ENCODE measurements at places on chromosomes 3 and 15. TPM values are rescaled to one million over a fixed set of nuclear protein-coding genes. Genes with fewer than 3 reads are reported as not detected.

Gene C3orf33
- polyA plus RNA-seq, result 2.6 TPM

Gene CYP1A1
- polyA plus RNA-seq, result 3.0 TPM

Gene PLAAT1
- 24.4 TPM for polyA plus RNA-seq

Gene PAK2
- polyA plus RNA-seq, result 17.3 TPM

Gene GNAT1
- not detected for polyA plus RNA-seq

Gene NR2E3
- polyA plus RNA-seq, result not detected

Gene ALPK3
- 75.7 TPM for polyA plus RNA-seq

Gene SCN11A
- 0.04 TPM for polyA plus RNA-seq

Gene ARRDC4
- polyA plus RNA-seq, result 13.6 TPM

Gene GATM
- 16.5 TPM for polyA plus RNA-seq

Gene RHCG
- polyA plus RNA-seq, result 0.55 TPM

Gene FMN1
- 2.5 TPM for polyA plus RNA-seq

DNA sequence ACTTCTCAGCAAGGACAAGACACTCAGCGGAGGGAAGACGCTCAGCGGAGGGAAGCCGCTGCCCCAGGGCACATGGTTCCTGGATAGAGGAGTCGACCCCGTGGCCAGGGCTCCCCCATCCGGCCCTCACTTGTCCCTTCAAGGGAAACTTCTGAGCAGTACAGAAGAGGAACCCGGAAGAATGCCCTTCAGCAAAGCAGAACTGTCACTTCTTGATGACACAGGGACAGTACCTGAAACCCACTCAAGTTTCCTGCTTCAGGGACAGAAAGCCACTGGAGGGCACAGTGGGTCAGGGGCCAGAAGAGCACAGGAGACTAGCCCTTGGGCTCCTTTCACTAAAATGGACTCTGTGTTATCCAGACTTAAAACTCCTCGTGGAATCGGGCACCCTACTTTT is 97.8 kb upstream of the RPL32 start:
- no peak for DNase-seq

DNA sequence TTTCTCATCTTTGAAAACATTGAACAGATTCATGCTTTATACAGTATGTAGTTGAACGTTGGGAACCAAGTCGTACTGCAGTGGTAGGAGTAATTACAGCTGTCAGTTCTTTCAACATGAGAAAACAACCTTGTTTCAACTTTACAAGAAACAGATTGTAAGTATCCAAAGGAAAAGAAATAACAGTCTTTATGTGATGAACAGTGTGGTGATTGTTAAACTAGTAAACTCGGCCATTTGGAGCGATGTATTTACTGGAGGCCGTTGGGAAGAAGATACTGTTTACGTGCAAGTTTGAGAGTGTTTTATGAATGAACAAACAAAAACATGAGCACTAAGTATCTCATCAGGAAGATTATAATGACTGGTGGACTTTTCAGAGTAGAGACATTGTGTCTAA is 48.4 kb downstream of the EPHA3 start:
- no peak for DNase-seq

DNA sequence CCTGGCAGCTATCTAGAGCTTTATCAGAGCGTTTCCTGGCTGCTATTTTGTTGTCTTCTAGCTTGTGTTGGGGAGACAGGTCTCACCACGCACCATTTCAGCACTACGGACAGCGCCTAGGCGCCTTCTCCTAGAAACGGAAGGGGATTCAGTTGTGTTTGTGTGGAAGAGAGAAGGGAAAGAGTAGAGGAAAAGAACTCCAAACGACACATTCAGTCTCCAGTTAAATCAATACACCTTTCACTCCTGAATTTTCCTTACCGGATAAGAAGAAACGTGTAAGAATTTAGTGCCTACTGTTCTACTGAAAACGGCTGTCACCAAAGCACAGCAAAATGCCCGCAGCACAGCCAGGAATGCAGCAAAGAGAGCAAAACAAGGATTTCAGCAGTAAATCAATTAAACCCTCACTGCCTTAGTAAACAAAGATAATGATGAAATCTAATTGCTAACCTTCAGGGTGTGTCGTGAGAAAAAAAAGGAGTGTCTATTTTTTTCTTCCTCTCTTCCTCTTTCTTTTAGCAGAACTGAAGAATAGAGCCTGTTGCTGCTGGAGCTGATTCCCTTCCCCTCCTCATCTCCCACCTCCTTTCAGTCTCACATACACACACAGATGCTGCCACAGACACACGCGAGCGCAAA is 412 bp upstream of the CTXN2 start:
- DNase-seq, result peak; percentile 67

- peak; percentile 65 for DNase-seq
Observed at GRCh38 chr15:68431037-68431791, 749 bp downstream of the ITGA11 start.

DNA sequence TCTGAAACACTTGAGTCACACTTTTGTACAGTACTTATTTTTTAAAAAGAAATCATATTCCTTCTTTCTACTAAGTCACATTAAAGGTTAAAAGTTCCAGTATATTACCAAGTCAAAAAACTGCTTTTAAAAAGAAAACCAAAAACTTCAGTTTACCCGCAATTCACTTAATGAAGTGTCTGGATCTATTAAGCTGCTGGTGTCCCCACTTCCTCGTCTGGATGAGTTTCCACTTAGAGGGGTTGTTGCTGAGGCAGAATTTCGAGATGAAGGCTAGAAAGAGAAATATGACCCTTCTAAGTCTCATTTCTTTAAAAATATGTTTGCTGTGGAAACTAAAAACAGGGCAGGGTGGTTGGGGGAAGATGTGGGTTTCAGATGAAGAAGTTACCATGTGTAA is 79.7 kb downstream of the LRRFIP2 start:
- DNase-seq, result no peak

- no peak for DNase-seq
Observed at GRCh38 chr3:54954022-54954421, 26.2 kb upstream of the LRTM1 start.

DNA sequence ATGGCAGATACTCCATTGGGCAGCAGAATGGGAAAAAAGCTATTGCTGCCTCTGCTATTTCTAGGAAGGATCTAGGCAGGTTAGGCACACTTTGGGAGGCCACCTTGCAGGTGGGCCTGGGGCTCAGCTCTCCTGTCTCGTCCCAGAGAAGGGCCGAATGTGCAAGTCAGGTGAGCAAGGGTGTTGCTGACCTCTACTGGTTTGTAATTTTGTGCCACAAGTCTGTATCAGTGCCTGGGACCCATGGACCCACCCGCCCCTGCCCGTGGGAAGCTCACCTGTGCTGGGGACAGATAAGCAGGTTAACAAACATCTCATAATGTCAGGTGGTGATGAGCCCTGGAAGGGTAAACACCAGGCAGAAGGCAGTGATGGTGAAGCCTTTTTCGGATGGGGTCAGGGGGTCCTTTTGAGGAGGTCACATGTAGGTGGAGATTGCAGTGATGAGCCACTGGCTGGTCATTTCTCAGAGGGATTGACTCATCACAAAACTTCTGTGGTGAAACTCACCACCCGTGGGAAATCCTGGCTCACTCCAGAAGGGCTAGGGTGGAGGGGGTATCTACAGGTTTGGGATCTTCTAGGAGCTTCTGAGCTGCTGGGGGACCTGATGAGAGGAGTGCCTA is 161.3 kb downstream of the KLF13 start:
- DNase-seq, result no peak

- DNase-seq, result peak; percentile 31
Observed at GRCh38 chr15:39919748-39920509, at the start of gene GPR176. Gene GPR176, minus strand, starts transcription at chr15:39920266. Its CDS starts 240 bp downstream, at chr15:39920026.

DNA sequence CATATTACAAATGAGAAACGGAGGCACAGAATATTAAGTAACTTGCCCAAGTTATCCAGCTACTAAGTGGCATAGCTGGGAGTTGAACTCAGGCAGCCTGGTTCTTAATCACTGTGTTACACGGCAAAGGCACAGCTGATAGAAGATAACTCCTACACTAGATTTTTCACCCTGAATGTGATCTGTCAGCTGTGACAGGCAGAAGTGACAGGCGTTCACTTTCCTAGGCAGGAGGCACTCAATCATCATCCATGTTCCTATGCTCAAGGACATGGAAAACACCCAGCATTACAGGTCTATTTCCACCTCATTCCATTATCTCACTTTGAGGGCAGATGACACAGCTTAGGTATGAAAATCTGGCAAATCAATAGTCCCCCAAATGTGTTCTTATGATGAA is 35.6 kb downstream of the TBC1D2B start:
- DNase-seq, result no peak

- DNase-seq, result no peak
Observed at GRCh38 chr15:49876401-49877038, 242.5 kb downstream of the ATP8B4 start.

DNA sequence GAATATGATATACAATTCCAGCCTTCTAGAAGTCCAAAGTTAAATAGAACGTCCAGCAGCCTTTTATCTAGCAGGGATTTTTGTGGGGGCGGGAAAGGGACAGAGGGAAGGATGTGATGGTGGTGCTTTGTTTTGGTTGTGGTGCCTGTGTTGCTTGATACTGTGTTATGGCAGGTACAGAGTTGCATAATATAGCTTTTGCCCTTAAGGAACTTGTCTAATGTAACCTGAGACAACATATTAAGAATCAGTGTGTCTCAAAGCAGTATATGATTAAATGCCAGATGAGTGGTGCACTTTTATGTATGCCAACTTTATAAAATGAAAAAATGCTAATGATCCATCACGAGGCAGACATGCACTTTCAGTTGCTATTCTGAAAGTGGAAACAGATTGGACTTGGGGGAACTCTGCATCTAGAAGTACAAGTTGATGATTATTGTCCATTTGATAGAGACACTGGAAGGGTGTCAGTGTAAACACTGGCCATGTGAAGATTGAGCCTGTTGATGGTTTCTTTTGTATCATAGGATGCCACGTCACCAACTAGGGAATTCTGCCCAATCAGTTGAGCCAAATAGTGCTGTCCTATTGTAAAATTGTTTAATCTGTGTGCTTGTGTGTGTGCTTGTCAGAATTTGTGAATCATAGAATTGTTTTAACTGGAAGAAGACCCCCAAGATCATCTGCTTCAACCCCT is 23.0 kb downstream of the NEO1 start:
- DNase-seq, result no peak

GRCh38 chr15:77093436-77093835 is 22.5 kb upstream of the TSPAN3 start:
- DNase-seq, result no peak

GRCh38 chr15:60374628-60375081 is 23.1 kb downstream of the ANXA2 start:
- peak; percentile 82 for DNase-seq

DNA sequence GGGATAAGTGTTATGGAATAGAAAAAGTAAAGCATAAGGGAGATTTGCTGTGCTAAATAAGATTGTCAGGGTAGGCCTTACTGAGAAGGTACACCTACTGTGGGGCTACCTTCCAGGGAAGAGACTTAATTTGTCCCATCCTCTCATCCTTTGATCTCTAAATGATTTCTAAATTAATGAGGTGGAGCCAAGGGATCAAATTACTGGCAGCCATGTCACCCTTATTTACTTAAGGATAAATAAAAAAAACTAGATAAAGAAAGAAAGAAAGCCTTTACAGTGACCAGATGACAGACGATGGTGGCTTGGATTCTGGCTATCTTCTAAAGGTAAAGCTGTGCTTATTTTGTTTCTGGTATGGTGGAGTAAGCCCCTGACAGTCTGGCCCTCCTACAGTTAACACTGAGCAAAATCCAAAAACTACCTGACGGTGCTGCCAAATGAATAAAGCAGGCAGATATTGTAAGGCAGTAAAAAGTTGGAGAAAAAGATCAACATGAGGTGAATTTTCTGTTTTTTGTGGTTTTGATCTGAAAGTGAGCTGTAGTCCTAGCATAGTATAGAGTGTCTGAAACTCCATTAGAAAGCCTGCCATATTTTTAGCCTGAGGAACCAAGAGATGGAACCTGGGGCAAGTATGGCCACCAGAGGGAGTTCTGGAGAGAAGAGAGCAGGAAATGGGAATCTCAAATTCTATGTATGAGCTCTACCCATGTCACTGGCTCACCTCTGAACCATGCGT is 285.1 kb upstream of the MANF start:
- DNase-seq, result no peak

DNA sequence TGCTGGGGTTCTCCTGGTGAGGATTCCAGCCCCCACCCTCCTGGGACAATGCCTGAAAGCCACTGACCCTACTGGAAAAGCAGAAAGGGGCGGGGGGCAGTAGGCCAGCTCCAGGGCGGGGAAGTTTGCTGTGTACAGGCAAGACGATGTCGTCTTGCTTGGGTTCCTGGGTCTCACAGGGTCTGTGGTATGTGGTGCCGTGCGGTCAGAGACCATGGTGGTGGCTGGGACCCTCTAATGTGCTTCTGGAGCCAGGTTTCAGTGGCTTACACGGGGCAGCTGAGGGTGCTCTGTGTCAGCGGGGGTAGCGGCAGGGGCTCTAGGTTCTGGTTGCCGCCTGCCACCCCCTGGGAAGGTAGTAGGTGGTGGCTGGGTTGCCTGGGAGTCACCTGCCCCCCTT is 54.2 kb downstream of the RHCG start:
- DNase-seq, result no peak

- DNase-seq, result no peak
Observed at GRCh38 chr3:114408736-114409670, 115.2 kb downstream of the TIGIT start.

GRCh38 chr15:50181969-50182218 is at the start of gene SLC27A2:
Gene SLC27A2, plus strand, starts transcription at chr15:50182196. Its CDS starts 232 bp downstream, at chr15:50182428.
- DNase-seq, result no peak

DNA sequence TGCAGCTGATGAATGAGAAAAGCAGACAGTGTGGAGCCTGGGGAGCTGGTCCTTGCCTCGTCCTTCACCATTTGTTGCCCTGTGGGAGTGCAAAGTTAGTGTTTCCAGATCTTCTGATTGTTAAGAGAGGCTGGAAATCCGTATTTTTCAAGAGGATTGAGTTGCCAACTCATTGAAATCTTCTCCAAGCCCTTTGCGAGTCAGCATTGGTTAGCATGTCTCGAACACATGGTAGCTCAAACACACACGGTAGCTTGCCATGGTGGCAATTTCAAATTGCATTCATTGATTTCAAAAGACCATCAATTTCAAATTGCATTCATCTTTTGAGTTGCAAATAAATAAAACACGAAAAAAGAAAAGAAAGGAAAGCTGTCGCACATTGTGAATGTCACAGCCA is 70.7 kb downstream of the SLCO3A1 start:
- no peak for DNase-seq

DNA sequence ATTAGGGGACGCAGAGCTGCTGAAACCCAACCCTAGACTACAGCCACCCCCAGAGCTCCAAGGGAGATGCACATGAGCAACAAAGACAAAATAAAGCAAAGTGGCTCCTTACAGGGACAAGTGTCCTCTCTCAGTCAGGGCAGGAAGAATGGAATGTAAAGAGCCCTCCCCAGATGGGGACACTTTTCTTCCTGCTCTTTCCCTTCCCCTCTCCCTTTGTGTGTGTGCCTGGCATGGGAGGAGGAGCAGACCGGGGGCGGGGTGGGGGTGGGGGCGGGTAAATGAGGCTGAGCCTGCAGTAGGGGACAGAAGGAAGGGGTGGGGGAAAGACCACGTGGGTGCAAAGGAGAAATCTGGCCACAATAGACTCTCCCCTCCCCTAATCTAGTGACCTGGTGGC is 37.4 kb downstream of the ACAA1 start:
- no peak for DNase-seq

GRCh38 chr3:20999661-21000060 is 751.3 kb downstream of the ZNF385D start:
- no peak for DNase-seq

GRCh38 chr3:8632402-8633237 is 12.0 kb downstream of the SSUH2 start:
- no peak for DNase-seq

- no peak for DNase-seq
Observed at GRCh38 chr3:166123576-166123975, 286.4 kb upstream of the BCHE start.
